ENCODE measurements at places on chromosomes 1 and 21.

DNA sequence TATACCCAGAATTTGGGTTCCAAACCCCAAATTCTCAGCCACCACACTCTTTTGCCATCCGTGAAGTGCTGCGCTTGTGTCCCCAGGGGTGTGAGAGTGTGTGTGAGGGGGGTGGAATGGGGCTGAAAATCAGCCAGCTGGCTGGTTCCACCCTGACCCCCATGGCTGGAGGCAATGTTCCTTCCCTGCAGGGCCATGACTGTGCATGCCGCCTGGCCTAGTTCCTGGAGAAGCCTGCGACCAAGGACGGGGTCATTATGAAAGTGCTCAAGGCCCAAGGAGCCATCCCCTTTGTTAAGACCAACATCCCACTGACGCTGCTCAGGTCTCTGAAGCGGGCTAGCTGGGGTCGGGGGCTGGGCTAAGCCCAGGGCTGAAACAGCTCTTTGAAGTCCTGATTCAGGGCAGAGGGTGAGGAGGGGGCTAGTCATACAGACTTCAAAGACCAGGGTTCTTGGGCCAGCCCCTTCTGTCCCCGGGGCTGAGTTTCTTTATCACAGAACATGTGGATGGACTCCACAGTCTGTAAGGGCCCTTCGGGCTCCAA is 38.7 kb downstream of the FAAH start:
- DNase-seq, result no peak

- no peak for DNase-seq
Measured at GRCh38 chr1:209076688-209077087, 506.8 kb upstream of the CAMK1G start.

- no peak for DNase-seq
Measured at GRCh38 chr1:89068291-89068690, 3.3 kb upstream of the GBP1 start.

DNA sequence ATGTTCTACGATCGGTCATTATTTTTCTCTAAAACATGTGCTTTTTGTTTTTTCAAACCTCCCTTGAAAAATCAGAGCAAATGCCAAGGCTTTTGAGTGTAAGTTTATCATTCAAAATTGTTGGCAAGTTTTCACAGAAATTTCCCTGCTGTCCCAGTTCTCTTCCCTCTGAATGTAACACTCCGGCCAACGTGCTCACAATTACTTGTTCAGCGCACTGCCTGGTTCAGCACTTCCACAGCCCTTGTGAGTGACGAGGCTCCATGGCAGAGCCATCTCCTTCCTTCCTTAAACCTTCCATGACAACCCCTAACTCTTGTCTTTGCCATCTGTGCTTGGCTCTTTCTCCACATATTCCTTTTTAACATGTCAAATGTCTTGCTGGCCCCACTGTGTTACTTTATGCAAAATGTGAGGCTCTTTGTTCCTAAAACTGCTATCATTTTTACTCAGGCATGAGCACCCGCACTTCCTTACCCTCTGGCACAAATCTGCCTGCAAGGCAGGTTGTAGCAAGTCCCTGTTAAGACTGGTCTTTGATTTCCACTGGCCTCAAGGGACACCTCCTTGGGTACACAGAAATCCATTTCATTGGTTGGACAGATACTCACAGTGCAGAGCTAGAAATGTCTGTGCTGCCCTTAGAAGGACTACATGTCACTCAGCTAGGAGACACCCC is 142.8 kb downstream of the HUNK start:
- DNase-seq, result no peak

DNA sequence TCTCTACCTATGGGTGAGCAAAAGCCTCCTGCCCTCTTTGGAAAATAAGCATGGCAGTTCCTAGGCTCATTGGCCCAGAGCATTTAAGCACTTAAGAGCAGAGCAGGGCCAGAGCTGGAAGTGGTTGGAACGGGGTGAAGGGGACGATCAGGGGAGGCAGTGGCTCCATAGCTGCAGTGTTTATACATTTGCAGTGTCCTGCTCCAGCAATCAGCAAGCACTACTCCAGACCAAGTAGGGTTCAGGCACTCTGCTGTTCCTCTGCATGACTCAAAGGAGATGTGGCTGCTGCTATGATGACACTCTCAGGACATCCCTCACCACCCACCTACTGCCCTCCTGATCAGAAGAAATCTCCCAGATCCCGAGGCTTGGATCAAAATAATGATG is 55.0 kb downstream of the TRABD2B start:
- no peak for DNase-seq

DNA sequence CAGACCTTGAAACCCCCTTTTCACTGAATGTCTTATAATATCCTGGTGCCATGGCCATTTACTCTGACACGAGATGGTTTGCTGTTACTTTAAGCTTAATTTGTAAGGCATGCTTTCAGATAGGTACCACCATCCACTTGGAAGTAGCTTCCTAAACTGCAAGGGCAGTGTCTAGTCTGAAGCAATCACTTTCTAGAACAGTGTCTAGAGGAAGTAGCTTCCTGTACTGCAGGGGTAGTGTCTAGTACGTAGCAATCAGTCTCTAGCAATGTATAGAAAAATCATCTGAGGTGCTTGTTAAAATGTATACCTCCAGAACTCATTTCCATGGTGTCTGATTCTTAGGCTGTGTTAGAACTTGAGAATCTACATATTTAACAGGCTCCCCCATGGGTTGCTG is 42.5 kb downstream of the ZBTB40 start:
- no peak for DNase-seq

DNA sequence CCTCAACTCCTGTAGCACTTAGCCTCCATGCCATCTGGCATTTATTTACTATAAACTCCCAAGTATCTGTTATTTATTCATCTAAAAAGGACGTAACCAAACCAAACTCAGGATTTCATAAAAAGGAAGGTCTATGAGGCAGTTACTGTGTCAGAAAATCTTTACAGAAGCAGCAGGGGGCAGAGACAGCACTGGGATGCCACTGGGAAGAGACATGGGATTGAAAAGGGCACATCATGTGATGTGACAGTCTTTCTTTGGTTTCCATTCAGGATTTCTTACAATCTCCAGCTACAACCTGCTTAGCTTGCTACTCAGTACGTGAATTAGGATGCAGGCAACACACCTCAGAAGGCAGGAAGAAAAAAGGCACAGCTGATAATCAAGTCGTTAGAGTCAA is 31.2 kb downstream of the SPRTN start:
- DNase-seq, result no peak

DNA sequence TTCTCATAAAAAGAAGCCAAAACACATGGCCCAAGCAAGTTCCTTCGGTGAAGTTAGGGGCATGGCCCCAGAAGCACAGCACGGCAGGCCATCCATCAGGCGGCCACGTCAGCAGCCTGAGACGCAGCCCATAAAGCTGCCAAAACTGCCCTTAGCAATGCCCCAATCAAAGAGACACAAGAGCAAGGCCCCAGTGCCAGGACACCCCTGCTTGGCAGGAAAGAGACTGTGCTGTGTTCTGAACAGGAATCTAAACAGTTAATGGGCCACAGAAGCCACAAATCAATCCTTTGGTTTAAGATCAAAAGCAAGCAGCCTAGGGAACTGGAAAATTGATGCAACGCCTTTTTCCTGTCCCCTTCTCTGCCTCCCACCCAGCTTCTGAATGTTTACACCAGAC is 497.0 kb upstream of the USP24 start:
- no peak for DNase-seq

DNA sequence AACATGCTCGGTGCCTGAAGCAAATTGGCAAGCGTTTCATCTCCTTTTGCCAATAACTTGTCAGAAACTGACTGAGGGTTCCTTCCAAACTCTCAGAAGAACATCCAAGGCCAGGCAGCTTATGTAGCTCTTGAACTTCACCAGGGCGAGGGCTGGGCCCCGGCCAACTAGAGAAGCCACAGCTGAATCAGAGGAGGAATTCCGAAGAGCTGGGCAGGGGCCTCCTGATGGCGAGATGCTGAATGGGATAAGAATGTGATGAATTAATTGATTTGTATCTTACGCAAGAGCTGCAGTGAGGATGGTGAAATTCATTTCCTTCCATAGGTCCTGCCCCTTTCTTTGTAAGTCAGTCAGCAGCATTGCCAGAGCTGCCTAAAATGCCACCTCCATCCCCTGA is 345.8 kb downstream of the KIF26B start:
- DNase-seq, result no peak

- no peak for DNase-seq
Measured at GRCh38 chr1:28517649-28517999, 11.8 kb downstream of the RCC1 start.

GRCh38 chr1:95146637-95147036 is 29.5 kb downstream of the TLCD4 start:
- DNase-seq, result no peak

DNA sequence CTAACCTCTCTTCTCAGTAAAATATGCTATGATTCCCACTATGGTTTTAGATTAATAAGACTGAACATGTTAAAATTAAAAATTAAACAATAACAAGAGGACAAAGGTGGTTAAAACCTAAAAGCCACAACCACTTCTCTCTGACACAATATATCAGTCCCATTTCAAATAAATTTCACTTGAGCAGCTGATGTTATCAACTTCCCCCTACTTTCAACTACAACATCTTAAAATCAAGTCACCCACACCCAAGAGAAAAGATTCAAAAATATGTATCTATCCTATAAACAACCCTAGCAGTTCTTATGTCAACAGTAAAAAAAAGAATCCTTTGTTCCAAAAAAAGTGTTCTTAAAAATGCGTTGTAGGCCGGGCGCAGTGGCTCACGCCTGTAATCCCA is 7.5 kb downstream of the PUM1 start:
- no peak for DNase-seq

GRCh38 chr1:168081373-168082007 is 55.2 kb downstream of the GPR161 start:
- peak; percentile 71 for DNase-seq

GRCh38 chr1:227415115-227415790 is 97.0 kb upstream of the CDC42BPA start:
- no peak for DNase-seq

DNA sequence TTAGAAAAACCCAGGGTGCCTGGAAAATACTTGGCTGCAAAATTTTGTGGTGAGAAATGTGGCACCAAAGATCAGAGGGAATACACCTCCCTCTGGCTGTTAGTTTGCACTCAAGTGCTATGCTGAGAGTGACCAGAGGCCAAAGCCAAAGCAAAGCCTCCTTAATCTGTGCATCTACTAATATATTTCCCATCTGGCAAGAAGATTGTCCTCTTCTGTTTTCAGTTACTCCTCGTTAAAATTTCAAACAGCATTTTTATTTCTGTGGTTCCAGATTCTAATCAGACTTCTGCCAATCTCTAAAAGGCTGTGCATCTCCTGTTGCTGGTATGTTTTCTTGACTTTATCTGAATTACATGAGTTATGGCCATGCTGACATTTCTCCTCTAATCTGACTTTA is 327.4 kb downstream of the TBX15 start:
- no peak for DNase-seq

GRCh38 chr1:30171537-30172298 is 551.7 kb downstream of the MATN1 start:
- no peak for DNase-seq
